ENCODE measurements at places on chromosomes 11 and 22.

DNA sequence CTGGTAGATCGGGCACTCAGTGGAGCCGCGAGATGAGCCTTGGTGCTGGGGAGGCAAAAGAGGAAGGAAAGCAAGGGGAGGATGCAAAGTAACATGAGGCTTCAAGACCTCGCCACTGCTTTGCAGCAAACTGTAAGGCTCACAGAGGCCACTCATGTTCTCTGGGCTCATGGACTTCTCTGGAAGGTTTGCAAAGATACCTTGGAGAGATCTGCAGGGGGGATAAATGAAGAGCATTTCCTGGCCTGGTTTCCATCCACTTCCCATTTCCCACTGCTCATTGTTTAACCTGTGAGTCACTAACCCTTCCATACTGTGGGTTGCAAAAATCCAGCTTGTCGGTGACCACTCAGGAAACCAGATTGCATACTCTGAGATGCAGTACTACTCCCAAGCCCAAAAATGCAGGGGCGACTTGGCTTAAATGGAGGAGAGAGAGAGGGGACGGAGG, 38.5 kb downstream of the OSBP2 start:
- DNase-seq, result no peak

DNA sequence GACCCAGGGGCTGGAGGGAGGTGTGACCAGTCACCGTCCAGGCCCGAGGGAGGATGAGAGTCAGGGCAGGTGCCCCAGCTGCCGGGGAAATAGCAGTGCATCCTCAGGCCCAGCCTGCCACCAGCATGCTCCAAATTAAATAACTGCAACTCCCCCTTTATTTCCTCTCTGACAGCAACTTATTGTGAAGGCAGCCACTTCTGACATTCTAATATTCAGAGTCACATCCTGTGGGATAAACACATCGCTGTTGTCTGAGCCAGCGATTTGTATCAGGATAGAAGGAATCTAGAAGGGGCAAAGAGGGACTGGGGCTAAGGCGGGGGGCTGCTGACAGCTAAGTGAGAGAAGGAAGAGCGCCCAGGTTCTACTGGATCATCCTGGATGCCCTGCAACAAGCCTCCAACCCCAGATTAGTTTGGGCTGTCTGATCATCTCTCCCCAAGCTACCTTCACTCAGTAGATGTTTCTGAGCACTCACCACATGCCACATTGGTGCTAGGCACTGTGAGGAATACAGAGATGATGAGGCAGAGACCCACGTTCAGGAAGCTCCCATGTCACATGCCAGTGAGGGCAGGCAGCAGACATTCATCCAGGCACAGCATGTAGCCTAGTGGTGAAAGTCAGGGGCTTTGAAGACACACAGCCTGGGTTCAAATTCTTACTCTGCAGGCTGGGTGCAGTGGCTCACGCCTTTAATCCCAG, 214.1 kb downstream of the BUD13 start:
- no peak for DNase-seq

DNA sequence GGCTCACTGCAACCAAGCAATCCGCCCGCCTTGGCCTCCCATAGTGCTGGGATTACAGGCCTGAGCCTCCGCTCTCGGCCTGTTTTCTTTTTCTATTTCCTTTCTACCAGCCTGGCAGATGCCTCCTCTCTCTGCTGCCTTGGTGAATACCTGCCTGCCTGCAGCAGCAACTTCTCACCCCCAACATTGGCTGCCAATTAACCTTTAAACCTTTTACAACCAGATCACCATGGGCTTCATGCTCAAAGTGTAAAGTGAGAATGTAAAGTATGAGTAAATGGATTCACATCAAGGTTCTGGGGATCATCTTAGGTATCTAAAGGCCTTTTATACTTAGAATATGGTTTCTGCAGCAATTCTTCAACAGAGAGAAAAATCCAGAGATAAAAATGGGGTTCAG, 13.0 kb upstream of the FCHSD2 start:
- no peak for DNase-seq

DNA sequence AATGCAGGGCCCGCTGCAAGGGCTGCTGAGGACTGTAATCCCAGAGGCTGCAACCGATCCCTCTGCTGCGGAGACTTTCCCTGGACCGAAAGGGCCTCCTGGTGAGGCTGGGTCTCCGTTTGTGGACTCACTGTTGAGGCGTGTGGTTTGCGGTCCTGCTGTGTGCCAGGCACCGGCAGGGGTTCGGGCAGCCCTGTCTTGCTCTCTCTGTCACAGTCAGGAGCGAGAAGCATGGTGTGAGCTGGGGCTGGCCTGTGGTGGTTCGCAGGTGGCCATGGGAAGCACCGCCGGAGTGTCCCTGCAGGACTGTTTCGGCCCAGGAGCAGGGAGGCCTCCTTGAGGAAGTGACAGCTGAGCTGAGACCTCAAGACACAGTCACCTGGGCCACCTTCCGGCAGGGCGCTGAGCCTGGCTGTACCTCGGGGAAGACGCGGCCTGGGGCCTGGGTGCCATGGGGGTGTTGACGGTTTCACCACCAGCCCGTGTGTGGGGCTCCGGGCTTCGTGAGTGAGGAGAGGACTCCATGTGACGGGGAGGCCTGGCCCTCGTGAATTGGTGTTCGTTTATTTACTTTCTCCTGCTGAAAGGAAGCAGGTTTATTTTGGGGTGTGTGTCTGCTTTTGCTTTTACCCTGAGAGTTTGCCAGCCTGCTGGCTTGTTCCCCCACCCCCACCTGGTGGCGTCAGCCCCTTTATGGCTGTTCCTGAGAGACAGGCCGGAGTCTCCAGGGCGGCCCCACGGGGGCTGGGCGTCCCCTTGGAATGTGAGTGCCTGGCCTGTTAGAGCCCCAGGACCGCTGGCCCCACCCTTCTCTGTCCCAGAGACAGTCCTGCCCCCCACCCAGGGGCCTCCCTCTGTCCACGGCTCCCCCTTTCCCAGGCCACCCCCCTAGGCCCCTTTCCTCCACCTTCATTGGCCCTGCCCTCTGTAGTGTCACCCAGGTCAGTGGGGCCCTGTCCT, 122.5 kb downstream of the KCNQ1OT1 start:
- DNase-seq, result no peak

DNA sequence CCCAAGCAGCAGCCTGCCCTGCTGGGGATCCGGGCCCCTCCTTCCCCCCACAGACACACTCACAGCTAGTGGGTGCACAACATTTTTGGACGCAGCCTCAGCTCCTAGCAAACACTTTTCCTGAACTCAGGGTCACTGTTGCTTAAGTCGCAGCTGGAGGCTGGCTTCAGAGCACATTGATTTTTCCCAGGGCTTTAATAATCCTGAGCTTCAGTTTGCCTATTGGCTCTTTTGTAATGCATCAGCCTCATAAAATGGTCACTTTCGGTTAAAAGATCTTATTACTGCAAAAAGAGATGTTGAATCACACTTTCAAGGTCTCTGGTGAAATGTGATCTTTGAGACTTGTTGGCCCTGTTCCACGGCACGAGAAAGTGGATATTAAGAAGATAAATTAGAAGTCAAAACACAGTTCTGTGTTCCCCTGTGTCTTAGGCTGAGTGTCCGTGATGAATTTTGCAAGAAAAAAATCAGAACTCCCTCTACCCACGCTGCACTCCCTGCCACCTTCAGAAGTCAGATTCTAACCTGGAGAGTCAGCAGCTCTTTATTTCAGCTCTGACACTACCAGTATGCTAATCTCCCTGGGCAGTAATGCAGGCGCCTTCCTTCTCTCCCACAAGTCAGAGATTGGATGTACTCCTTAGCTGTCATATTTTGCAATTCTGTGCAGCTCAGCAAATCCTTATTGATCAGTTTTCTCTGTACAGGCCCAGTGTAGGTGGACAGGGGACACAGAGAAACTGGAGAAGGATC, 158.2 kb upstream of the E2F8 start:
- DNase-seq, result no peak

DNA sequence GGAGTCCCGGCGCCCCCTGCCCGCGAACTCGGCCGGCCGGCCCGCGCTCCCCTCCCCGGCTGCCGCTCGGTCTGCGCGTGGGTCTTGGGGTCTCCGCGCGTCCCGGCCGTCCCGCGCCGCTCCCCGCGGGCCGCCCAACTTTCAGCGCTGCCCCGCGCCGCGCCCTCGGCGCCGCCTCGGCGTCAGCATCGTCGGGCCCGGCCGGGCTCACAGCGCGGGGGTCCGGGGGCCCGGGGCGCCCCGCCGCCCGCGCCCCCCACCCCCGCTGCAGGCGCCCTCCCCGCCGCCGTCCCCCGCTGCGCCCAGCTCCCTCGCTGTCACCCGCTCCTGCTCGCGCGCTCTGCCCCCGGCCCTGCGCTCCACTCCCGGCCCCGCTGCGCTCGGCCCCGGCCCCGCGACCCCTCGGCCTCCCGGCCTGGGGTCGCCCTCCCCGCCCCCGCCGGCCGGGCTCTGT, at the start of gene KCNJ4:
KCNJ4 (minus strand) TSS at position 124 of the 454 bp plus-strand sequence. CDS start 27,067 bp downstream, outside the sequence.
- no peak for DNase-seq

DNA sequence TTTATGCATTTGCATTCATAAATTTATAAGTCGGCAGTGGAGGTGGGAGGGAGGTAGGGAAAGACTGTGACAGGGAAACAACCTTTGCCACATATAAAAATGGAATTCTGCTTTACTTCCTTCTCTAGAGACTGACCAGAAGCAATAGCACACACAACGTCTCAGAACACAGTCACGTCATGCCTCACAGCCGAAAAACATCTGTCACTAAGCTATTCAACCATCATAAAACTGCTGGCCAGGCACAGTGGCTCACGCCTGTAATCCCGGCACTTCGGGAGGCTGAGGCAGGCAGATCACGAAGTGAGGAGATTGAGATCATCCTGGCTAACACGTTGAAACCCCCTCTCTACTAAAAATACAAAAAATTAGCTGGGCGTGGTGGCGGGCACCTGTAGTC, 101.0 kb upstream of the CHRM4 start:
- DNase-seq, result no peak

GRCh38 chr11:73524774-73525173, 73.1 kb downstream of the FAM168A start:
- DNase-seq, result no peak

GRCh38 chr11:29432719-29433325, 584.0 kb downstream of the KCNA4 start:
- no peak for DNase-seq

DNA sequence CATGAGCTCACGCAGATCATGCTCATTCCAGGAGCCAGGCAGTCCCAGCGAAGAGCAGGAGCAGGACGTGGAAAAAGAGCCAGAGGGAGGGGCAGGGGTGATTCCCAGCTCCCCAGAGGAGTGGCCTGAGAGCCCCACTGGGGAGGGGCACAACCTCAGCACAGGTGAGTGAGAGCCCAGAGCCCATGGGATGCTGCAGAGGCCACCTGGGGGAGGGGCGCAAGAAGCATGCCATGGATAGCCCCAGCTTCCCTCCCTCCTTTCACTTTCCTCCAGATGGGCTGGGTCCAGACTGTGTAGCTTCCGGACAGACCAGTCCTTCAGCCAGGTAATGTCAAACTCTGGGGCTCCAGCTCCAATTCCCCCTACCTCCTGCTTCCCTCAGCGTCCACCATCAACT, 6.2 kb downstream of the SMTNL1 start:
- no peak for DNase-seq

DNA sequence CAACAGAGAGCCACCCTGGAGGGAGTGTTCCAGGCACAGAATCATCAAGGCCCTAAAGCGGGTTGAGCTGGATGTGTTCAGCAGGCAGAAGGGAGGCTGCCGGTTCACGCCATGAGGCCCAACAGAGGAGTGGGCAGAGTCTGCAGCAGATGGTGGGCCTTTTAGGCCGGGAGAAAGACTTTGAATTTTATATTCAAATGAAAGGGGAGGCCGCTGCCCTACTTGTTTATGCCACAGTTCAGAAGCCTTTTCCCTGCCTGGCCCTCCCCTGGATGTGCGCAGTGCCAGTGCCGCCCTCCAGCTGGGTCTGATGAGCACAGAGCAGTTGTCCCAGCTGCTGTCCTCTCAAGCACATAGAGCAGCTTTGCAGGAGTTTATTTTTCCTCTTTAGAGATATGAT, 46.9 kb upstream of the TTC12 start:
- DNase-seq, result no peak

DNA sequence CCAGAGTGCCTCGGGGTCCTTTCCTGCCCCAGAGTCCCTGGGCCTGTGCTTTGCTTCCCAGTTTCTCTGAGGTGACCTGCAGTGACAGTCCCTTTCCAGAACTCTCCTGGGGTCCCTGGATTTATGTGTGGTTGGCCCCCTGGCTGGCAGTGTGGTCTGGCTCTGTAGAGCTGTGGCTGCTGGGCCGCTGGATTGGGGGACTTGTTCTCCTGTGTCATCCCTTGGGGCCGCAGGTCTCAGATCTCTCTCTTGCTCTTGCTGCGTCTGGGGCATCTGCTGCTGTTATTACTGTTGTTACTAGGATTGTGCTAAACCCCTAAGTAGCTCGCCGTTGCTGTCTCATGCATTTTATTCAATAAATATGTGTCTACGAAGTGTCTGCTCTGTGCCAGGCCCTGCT, 31.9 kb downstream of the FAM83F start:
- no peak for DNase-seq

DNA sequence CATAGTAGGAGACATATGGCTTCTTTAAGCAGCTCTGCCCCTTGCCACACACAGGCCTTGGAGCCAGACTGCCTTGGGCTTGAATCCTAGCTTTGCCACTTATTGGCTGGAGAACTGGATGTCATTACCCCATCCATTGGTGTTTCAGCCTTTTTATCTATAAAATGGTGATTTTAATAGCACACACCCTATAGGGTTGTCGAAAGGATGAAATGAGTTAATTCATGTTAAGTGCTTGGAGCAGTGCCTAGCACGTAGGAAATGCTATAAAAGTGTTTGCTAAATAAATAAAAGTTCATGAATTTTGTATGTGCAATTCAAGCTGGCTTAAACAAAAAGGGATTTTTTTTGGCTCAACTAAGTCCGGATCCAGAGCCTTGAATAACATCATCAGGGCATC, 120.7 kb downstream of the TIMP3 start:
- no peak for DNase-seq

- no peak for DNase-seq
Observed at GRCh38 chr22:22944268-22944985, 56.8 kb downstream of the IGLL5 start.

GRCh38 chr11:34316347-34317035, 41.3 kb downstream of the ABTB2 start:
- DNase-seq, result no peak

- DNase-seq, result no peak
Observed at GRCh38 chr11:71310184-71310583, 57.8 kb upstream of the SHANK2 start.

DNA sequence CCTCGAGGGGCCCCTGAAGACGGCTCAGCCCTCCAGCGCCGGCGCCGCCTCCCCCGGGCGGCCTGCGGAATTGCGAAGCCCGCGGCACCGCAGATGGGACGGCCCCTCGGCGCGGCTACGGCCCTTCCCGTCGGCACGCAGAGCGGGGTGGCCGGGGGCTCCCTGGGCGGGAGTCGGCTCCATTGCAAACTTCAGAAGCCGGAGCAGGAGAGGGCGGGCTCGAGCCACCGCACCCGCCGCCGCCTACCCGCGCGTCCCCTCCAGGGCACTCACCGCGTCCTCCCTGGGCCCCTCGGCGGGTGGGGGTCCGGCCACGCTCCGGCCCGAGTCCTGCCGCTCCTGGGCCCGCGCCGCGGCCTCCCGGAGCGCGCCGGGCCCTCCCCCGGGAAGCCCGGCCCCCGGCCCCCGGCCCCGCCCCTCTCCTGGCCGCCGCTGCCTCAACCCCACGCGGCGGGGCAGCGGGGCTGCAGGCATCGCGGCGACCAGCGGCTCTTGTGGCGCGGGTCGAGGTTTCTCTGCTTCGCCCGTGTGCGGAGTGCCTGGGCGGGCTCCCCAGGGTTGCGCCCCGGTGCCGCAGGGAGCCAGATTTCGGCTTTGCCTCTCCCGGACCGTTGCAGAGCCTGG, at the start of gene PACSIN3:
PACSIN3 (minus strand) TSS at position 359 of the 624 bp plus-strand sequence. CDS start 3,707 bp downstream, outside the sequence.
- no peak for DNase-seq

- DNase-seq, result no peak
Observed at GRCh38 chr11:15146271-15147003, 31.7 kb downstream of the INSC start.

Data from SIG-M5 (cell line).